Skeletal muscle tissue (tissue), 5 donors: ENCODE measurements at places on chromosomes 12 and 14. TPM values are rescaled to one million over a fixed set of nuclear protein-coding genes. Genes with fewer than 3 reads are reported as not detected.

The BHLHE41 gene
- total RNA-seq = 1.0 TPM

The SLC38A4 gene
- total RNA-seq = 4.7 TPM

The SLCO1A2 gene
- total RNA-seq = not detected

The MMP19 gene
- total RNA-seq = 2.6 TPM

The TSPAN11 gene
- 7.3 TPM for total RNA-seq

The HECTD4 gene
- 63.7 TPM for total RNA-seq

The SMCO2 gene
- not detected for total RNA-seq

The RD3L gene
- not detected for total RNA-seq

The RNFT2 gene
- 1.0 TPM for total RNA-seq

The SLC24A4 gene
- 1.6 TPM for total RNA-seq

The NRIP2 gene
- total RNA-seq = 1.0 TPM

The ELK3 gene
- total RNA-seq = 9.9 TPM

The SERPINA12 gene
- total RNA-seq = not detected

The LMNTD1 gene
- total RNA-seq = 0.52 TPM

The BLTP3B gene
- total RNA-seq = 26.6 TPM

The RNU6-7 gene
- not detected for total RNA-seq

The BAZ2A gene
- 18.8 TPM for total RNA-seq

The RND1 gene
- under 0.01 TPM for total RNA-seq

The ASPG gene
- total RNA-seq = 0.52 TPM

The MYF6 gene
- 136 TPM for total RNA-seq

The DDX54 gene
- total RNA-seq = 29.7 TPM

The ZFHX2 gene
- not detected for total RNA-seq

The SP1 gene
- 30.3 TPM for total RNA-seq

The RAPGEF3 gene
- total RNA-seq = 8.4 TPM

The AQP2 gene
- total RNA-seq = not detected

The RERG gene
- 4.7 TPM for total RNA-seq

The KRT79 gene
- total RNA-seq = 1.6 TPM

The HOXC12 gene
- not detected for total RNA-seq

The CYP27B1 gene
- under 0.01 TPM for total RNA-seq

The E2F7 gene
- 1.0 TPM for total RNA-seq

The CMTM5 gene
- 2.1 TPM for total RNA-seq

The KCNH3 gene
- 0.52 TPM for total RNA-seq

The RIN3 gene
- total RNA-seq = 4.7 TPM

The GALNT16 gene
- 8.4 TPM for total RNA-seq

The KIF26A gene
- 6.3 TPM for total RNA-seq

The DACT1 gene
- 32.4 TPM for total RNA-seq

The KLHL33 gene
- total RNA-seq = 2.1 TPM

The PFDN5 gene
- 686 TPM for total RNA-seq

The OAS2 gene
- 6.8 TPM for total RNA-seq

The DDIT3 gene
- 11.5 TPM for total RNA-seq

The TEX22 gene
- under 0.01 TPM for total RNA-seq

The CLEC2B gene
- total RNA-seq = 2.6 TPM

The SIX4 gene
- 11.0 TPM for total RNA-seq

The KRT78 gene
- total RNA-seq = not detected

The TRIM9 gene
- 1.0 TPM for total RNA-seq

The IL31 gene
- not detected for total RNA-seq

The PLA2G1B gene
- total RNA-seq = not detected

The STON2 gene
- 30.8 TPM for total RNA-seq

The SERPINA3 gene
- not detected for total RNA-seq

The LTBR gene
- total RNA-seq = 11.0 TPM

The KCNA1 gene
- 1.6 TPM for total RNA-seq

The TBC1D30 gene
- total RNA-seq = 0.52 TPM

The ASCL1 gene
- total RNA-seq = not detected
